ENCODE measurements at places on chromosomes 5 and 9. TPM values are rescaled to one million over a fixed set of nuclear protein-coding genes. Genes with fewer than 3 reads are reported as not detected.
A peak's percentile ranks its signal among the peaks of the same experiment; 100 is the strongest.

Gene SLC4A9
- total RNA-seq: 0.23 TPM

DNA sequence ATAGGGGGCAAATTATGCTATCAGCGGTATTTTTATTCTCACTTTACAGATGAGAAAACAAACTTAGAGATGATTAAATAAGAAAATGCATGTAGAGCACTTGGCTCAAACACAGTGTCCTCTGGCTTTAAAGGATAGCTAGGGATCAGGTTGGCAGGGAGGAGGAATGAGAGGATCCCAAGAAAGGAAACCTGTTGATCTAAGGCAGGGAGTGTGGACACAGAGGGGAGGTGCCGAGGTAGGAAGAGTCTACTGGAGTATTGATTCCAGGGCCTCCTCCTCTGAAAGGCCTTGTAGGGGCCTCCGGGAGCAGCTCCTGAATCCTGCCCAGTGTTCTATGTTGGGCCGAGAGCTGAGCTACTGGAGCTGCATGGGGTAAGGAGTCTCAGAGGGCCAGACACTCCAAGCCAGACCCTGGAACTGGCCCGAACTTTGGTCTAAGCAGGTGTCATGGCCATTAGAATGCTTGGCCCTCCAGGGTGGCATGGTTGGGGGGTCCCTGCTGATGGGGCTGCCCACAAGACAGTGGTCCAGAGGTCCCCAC is 30.4 kb upstream of the TCF7 start:
- no peaks in the 10 kb centered on the region for H3K36me3 ChIP-seq
- no peak overlapping the region for H3K27ac ChIP-seq
- H3K4me3 ChIP-seq: no peak overlapping the region
- peak; percentile 51 for DNase-seq

DNA sequence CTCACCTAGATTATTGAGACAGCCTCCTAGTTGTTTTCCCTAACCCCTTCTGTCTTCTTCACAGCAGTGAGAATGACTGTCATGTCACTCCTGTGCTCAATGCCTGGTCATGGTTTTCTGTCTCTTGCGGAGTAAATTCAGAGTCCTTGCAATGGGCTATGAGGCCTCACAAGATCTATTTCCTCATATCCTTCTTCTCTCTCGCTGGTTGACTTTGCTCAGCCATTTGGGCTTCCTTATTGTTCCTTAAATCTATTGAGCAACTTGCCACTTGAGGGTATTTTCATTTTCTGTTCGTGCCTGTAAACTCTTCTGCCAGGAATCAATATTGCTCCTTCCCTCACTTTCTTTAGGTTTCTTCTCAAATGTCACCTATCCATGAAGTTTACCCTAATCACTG is 9.0 kb downstream of the PPP3R2 start:
- peak overlapping the region; percentile 11 for H3K27ac ChIP-seq
- H3K4me1 ChIP-seq: no peaks in the 10 kb centered on the region
- no peaks in the 10 kb centered on the region for H3K27me3 ChIP-seq
- H3K4me3 ChIP-seq: no peak overlapping the region

DNA sequence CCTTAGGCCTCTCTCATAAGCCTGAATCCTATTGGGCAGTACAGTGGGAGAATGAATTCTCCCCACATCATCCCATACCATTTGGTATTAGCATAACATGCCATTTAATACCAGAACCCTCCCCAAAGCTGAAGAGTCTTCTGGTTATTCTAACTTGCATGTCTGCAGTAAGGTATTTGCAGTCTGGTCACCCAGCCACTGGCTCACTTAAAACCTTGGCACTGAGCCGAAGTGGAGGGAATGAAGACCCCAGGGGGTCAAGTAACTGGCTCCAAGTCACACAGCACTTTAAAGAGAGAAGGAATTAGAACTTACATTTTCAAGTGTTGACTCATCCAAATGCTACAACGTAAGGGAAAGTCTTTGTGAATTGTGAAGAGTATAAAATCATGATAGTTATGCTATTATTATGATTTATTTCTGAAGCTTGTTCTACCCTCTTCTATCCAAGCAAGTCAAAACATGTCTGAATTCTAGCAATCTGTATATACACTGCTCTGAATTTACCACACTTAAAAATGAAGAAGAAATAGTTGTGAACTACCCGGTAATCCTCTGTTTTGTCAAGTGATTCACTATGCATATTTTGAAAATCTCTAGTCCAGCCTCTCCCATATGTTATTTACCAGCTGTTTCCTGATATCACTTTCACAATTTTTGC is 28.5 kb downstream of the GLRA1 start:
- peaks cover 7% of the 10 kb centered on the region for H3K4me1 ChIP-seq
- H3K27ac ChIP-seq: no peak overlapping the region
- no peaks in the 10 kb centered on the region for H3K36me3 ChIP-seq
- no peak for DNase-seq
- no peak overlapping the region for H3K4me3 ChIP-seq
- H3K27me3 ChIP-seq: no peaks in the 10 kb centered on the region

Gene COL27A1
- 13.7 TPM for total RNA-seq

- no peaks in the 10 kb centered on the region for H3K4me1 ChIP-seq
- no peak for DNase-seq
- no peaks in the 10 kb centered on the region for H3K36me3 ChIP-seq
- no peak overlapping the region for H3K27ac ChIP-seq
Measured at GRCh38 chr5:115684513-115685037, 58.7 kb upstream of the TMED7 start.

Gene CNTLN
- total RNA-seq: 7.4 TPM

Gene ZFP2
- total RNA-seq: 2.1 TPM

DNA sequence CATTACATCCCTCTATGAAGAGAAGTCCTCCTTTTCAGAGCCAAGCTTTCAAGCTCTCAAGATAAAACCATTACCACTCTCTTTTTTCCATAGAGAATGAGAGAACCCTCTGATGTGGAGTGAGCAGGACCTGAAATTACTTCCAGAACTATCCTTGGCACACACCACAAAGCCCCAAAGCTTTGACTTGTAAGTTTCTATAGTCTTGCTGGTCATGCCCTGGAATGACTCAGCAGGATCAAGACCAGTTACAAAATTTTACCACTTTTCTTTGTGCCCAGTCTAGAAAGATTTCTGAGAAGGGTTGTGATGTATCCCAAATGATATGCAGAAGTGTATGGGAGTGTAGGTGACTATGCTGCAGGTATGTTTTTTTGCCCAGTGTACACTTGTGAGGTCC is 760.6 kb downstream of the TLE1 start:
- DNase-seq: no peak
- no peak overlapping the region for H3K27ac ChIP-seq
- H3K27me3 ChIP-seq: no peaks in the 10 kb centered on the region

- H3K4me3 ChIP-seq: no peak overlapping the region
- H3K27me3 ChIP-seq: no peaks in the 10 kb centered on the region
- peaks cover 15% of the 10 kb centered on the region for H3K4me1 ChIP-seq
- H3K27ac ChIP-seq: no peak overlapping the region
- H3K36me3 ChIP-seq: no peaks in the 10 kb centered on the region
Measured at GRCh38 chr5:52692606-52693005, 95.1 kb upstream of the ITGA1 start.

DNA sequence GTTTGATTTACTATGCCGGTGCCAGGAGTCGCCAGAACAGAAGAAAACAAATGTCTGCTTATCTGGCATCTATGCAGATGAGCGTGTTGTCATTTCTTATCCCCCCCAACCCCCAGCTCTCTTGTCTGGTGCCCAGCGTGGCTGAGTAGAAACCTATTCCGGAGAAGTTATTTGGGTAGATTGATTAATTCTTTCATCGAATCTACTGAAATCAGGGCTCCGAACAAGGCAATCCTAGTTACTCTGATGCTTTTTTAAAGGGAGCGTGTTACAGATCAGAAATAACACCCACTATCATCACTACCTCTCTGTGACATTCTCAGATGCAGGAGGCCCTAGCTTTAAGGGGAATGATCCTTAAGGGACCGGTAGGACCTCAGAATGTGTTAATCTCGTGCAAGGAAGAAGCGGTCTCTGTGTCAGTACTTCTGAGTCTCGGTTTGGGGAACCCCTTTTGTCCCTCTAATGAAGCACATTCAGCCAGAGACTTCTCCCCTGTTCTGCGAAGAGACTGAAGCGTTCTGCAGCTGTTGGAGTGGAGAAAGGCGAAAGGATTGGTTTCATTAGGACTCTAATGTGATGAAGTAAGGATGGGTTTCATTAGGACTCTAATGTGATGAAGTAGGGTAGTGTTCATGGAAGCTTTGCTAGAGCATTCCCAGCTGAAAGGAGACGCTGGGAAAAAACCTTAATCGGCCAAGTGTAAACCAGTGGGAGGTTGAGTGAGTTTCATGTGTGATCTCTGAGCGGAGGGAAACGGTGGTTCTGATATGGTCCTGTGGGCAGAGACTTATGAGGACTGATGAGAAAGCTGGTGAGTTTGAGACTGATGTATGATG is 1.5 kb downstream of the PIP5K1B start:
- no peaks in the 10 kb centered on the region for H3K27me3 ChIP-seq
- no peak for DNase-seq
- H3K4me1 ChIP-seq: peaks cover 14% of the 10 kb centered on the region

- no peak overlapping the region for H3K27ac ChIP-seq
- no peak for DNase-seq
- H3K36me3 ChIP-seq: no peaks in the 10 kb centered on the region
- no peaks in the 10 kb centered on the region for H3K27me3 ChIP-seq
Measured at GRCh38 chr5:22669345-22669744, 183.8 kb downstream of the CDH12 start.

DNA sequence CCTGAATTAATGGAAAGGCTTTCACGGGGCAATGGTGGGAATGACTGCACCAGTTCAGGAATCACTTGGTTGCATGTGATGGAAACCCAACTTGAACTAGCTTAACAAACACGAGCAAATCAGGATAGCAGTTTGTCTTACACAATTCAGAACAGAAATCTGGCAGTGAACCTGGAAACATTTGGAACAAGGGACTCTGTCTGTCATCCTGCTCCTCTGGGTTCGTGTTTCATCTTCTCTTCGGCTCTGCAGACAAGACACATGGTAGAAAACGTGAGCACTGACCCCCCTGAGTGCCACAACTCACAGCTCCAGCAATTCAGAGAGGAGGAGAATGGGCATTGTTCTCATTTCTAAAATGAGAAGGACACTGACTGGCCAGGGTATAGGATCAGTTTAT is 218.1 kb upstream of the NREP start:
- no peak overlapping the region for H3K4me3 ChIP-seq
- no peaks in the 10 kb centered on the region for H3K27me3 ChIP-seq
- no peaks in the 10 kb centered on the region for H3K36me3 ChIP-seq
- H3K4me1 ChIP-seq: no peaks in the 10 kb centered on the region
- no peak overlapping the region for H3K27ac ChIP-seq

Gene SAXO1
- total RNA-seq: 0.12 TPM

DNA sequence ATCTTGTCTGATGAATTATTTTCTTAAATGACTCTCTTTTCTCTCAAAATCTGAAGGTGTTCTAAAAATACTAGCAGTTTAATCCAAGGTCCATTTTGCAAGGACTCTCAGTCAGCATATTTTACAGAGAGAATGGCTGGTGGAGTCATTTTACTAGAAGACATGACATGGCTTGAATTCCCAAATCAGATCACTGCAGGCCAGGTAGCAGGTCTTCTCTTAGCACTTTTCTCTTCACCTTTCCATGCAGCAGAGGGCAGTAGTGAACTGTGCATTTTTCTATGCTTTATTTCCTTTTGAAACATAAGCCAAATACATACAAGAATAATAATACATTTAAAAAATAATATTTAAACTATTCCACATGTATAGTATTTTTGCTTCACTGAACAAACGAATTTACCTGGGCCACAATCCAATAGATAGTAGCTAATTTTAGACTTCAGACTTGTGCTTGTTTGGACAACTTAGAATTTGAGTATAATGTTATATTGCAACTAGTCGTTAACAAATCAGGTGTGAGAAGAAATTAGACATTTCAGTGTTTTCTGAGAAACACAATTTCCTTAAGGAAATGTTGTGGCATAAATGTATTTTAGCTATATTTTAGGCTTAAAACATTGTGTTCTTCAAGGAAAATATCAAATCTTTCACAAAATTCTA is 289.4 kb upstream of the DAB2 start:
- no peaks in the 10 kb centered on the region for H3K27me3 ChIP-seq
- no peak overlapping the region for H3K27ac ChIP-seq
- H3K36me3 ChIP-seq: no peaks in the 10 kb centered on the region
- H3K4me1 ChIP-seq: peaks cover 4% of the 10 kb centered on the region
- DNase-seq: no peak

GRCh38 chr9:134291961-134292871 is 34.0 kb upstream of the RXRA start:
- H3K4me1 ChIP-seq: peaks cover 14% of the 10 kb centered on the region
- H3K4me3 ChIP-seq: no peak overlapping the region
- H3K27me3 ChIP-seq: no peaks in the 10 kb centered on the region

Gene C5orf24
- total RNA-seq: 44.9 TPM

Gene SPINK13
- total RNA-seq: not detected

- peak overlapping the region; percentile 77 for H3K27ac ChIP-seq
- H3K27me3 ChIP-seq: no peaks in the 10 kb centered on the region
- peaks cover 32% of the 10 kb centered on the region for H3K4me1 ChIP-seq
- H3K4me3 ChIP-seq: peak overlapping the region; percentile 36
- no peaks in the 10 kb centered on the region for H3K36me3 ChIP-seq
Measured at GRCh38 chr9:114806526-114806900, 674 bp upstream of the TNFSF15 start.

- DNase-seq: no peak
- H3K36me3 ChIP-seq: peaks cover 10% of the 10 kb centered on the region
- H3K4me1 ChIP-seq: peaks cover 32% of the 10 kb centered on the region
Measured at GRCh38 chr9:112846528-112847488, 43.9 kb downstream of the SLC46A2 start.

GRCh38 chr5:121288781-121289180 is 562.9 kb upstream of the FTMT start:
- no peak overlapping the region for H3K27ac ChIP-seq
- no peak for DNase-seq
- H3K4me1 ChIP-seq: no peaks in the 10 kb centered on the region
- H3K4me3 ChIP-seq: no peak overlapping the region
- no peaks in the 10 kb centered on the region for H3K27me3 ChIP-seq

Gene C1QTNF2
- total RNA-seq: 2.2 TPM

GRCh38 chr5:83724935-83725334 is 4.3 kb upstream of the HAPLN1 start:
- H3K4me1 ChIP-seq: peaks cover 10% of the 10 kb centered on the region
- no peaks in the 10 kb centered on the region for H3K36me3 ChIP-seq
- DNase-seq: no peak
- no peak overlapping the region for H3K27ac ChIP-seq

DNA sequence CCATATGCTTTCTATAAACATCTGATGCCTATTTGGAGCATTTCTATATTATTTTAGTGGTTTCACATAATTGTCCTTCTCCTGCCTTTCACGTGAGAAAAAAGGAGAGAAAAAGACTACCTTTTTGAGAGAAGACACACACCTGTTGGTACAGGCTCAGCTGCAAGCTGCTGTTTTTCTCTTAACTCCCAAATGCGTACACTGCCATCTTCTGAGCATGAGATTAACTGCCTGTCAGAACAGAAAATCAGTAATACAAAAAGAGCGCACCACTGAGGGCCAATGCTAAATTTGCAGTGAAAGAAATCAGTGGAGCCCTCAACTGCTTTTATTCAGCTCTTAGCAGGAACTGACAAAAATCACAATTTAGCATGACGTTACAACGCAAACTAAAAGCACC is 54.9 kb downstream of the WDR41 start:
- peaks cover 85% of the 10 kb centered on the region for H3K36me3 ChIP-seq
- H3K27me3 ChIP-seq: no peaks in the 10 kb centered on the region
- H3K4me3 ChIP-seq: no peak overlapping the region
- no peak for DNase-seq

All from upper lobe of right lung (tissue), 1 donor.